ENCODE measurements at places on chromosomes 6 and 20.

DNA sequence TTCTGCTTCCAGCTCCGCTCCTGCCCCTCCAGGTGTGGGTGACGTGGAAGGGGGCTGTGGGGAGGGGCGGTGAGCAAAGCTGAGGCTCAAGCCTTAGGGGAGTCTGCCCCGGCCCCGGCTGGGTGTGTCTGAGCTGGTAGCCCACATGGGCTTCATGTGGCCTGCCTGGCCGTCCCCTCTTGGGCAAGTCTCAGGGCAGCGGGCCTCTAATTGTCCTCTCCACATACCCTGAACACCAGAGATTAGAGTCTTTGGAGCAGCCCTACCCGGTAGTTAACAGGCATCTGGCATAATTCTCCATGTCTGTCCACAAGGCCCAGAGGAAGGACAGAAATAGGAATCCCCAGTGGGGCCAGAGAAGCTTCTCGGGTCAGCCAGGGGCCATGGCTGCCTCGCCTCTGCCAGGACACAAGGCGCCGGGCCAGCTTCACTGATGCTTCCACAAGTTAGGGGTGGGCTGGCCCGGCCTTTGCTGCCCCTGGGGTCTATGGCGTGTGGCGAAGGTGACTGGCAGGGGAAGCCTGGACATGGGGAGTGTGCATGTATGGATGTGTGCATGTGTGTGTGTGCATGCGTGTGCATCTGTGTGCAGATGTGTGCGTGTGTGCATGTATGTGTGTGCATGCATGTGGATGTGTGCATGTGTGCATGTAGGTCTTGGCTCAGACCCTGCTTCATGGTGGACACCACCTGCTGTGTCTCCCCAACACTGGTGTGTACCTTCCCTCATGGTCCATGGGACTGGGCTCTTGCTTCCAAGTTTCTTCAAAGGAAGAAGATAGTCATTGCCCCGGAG lies 24.0 kb downstream of the FRMD1 start:
- no peak for DNase-seq

DNA sequence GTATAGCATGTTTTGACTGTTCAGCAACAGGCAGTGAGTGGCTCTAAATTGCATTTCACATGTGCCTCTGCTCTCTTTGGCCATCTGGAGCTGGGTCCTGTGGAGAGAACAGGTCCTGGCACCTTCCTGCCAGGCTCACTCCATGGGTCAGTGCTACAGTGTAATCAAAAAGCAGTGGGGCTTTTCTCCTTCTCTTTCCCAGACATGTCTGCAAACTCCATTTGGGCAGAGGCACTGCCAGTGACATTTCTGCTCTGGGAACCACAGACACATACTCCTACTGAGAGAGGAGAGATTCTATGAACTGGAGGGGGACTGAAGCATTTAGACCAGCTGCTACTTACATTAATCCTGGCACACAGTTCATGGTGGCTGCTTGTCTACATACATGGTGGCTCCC lies 68.3 kb upstream of the TRAF3IP2 start:
- DNase-seq: no peak

GRCh38 chr6:142356884-142357225 lies 55.0 kb downstream of the ADGRG6 start:
- no peak for DNase-seq

- no peak for DNase-seq
Observed at GRCh38 chr6:119586250-119586882, 236.8 kb upstream of the MAN1A1 start.

GRCh38 chr6:91569071-91569470 lies 982.2 kb upstream of the MAP3K7 start:
- DNase-seq: no peak

- no peak for DNase-seq
Observed at GRCh38 chr6:44670146-44670545, 282.6 kb downstream of the CDC5L start.

- no peak for DNase-seq
Observed at GRCh38 chr6:50829898-50830444, 11.3 kb downstream of the TFAP2B start.

- no peak for DNase-seq
Observed at GRCh38 chr20:63190828-63191227, 25.1 kb downstream of the YTHDF1 start.

DNA sequence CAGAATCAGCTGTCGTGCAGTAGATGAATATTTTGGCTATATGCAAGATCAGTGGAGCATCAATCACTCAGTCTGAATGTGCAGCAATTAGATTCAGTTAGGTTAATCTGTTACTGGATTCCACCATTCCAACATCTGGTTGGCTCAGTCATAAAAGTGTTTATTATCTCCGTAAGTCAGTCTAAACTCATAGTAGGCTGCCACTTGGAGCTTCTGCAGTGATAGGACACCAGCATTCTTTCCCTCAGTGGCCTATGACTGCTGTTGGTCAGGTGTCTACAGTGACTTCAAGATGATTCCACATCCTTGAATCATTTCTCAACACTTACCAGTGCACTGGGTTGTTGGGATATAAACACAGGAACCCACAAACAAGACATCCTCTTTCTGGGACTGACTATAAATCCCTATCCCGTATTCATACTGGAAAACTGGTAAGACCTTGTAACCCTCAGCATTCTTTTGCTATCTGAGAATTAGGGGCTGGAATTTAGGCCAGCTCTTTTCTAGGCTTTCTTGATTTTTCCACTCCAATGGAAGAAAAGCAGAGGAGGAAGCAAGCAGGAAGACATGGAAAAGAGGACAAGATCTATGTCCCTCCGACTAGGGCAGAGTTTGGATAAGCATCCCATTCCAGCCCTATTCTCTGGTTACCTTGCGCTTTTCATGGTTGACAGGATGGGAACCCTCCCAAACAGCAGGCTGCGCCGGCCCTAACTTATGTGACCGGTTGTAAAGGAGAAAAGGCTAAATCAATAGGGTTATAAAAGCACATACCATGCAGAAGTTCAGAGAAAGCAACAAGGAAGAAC lies 919.6 kb downstream of the KIF16B start:
- no peak for DNase-seq

DNA sequence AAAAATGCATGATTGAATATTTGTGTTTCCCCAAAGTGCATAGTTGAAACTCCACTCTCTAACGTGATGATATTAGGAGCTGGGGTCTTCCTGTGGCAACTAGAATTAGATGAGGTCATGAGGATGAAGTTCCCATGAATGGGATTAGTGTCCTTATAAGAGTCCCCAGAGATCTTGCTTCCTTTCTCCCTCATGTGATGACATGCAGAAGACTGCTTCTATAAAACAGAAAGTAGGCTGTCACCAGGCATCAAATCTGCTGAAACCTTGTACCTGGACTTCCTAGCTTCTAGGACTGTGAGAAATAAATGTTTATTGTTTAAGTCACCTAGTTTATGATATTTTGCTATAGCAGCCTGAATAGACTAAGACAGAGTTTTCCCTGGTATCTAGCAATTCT lies 586.5 kb upstream of the EPHA7 start:
- DNase-seq: no peak
